ENCODE measurements at places on chromosomes 11 and 22.
A peak's percentile ranks its signal among the peaks of the same experiment; 100 is the strongest.

- DNase-seq, result no peak
Measured at GRCh38 chr11:36509201-36509639, 852 bp downstream of the TRAF6 start.

GRCh38 chr11:57466680-57467079 is 6.4 kb downstream of the RTN4RL2 start:
- DNase-seq, result no peak

- DNase-seq, result no peak
Measured at GRCh38 chr22:48760481-48761390, 1066.9 kb downstream of the BRD1 start.

DNA sequence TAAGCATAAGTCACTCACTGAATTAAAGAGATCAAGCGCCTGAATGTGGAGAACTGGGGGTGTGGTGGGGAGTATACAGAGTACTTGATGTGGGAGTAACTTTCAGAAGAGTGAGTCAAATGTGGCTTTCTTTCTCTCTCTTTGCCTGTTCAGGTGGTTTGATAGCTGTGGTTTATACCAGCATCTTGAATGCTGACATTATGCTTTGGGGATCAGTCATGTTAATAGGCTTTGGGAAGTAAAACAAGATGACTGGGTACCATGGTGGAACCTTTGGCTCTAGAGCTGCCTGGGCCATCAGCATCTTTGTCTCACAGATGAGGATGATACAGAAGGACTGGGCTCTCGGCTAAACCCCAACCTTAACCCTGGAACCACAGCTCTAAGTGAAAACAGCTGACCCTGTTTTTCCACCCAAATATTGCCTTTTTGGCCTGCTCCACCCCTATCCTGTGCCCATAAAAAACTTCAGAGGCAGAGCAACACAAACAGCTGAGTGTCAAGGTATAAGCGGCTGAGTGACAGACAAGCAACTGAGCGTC is 58.2 kb upstream of the GNAZ start:
- DNase-seq, result no peak

DNA sequence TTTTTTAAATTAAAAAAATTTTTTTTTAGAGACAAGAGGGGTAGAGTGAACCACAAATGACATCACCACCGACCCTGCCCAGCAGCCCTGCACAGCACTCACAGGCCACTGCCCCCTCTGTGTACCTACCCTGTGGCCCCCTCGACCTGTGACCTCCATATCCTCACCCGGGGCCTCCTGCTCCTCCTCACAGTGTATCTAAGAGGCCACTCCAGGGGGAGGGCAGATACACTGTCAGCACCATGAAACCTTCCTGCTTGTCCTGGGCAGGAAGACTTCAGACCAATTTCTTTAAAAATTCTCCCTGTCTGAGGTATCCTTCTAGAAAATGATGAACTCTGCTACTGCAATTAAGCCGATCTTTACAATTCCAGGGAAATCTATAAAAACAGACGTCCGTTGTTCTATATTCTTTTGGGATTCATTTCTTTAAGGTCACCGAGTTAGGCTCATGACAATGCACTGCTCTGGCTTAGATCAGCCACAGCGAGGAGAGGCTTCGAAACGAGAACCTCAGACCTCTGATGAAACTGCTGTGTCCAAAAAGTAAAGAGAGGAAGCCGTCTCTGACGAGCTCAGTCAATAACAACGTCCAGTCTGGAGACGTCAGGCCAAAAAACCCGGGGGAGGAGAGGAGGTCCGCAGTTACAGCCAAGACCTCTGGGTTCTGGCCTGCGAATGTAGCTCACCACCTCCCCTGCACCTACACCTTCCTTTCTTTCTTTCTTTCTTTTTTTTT is 17.5 kb downstream of the NFAM1 start:
- no peak for DNase-seq

DNA sequence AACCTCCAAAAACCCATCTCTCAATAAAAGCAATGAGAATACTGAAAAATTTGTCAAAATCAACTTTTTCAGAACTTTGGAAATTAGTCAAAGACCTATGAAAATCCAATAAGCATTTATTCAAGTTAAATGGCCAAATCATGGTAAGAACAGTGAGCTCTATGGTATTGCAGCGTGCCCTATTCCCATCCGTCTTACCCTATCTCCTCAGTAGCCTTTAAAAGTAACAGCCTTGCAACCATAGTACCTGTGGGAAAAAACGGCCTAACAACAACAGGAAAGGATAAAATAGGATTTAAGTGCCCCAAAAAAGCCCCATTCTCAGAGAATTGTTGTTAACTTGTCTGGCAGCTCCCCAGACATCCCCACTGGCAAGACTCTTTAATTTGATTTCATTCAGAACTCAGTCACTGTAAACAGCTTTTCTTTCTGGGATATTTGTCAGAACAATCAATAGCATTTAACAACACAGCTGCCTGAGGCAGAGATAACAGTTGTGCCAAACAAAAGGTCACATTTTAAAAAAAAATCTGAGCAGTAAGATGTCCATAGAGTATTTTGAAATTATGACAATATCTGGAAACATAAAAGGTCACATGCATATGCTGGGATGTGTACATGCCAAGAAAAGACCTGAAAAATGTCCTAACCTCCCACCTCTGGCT is 18.8 kb upstream of the MS4A8 start:
- DNase-seq, result no peak

DNA sequence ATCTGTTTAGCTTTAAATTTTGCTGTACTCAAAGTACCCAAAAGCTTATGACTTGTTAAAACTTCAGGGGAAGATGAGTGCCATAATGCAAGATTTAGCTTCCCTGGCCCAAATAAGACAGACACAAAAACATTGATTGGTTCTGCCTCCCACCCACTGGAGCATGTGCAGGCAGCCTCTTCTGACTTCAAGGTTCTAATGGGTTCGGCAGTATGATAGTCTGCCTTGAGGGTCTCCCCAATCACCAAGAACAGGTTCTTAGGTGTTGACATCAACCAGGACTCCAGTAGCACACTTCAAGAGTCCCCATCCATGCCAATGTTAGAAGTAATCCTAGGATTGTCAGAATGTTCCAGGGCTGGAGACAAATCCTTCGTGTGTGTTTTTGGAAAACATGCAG is 12.5 kb downstream of the EIF4G2 start:
- DNase-seq, result no peak

GRCh38 chr11:46472662-46472994 is 81.1 kb upstream of the CHRM4 start:
- DNase-seq, result no peak

- DNase-seq, result peak; percentile 59
Measured at GRCh38 chr11:70872955-70873735, 379.2 kb downstream of the SHANK2 start.

DNA sequence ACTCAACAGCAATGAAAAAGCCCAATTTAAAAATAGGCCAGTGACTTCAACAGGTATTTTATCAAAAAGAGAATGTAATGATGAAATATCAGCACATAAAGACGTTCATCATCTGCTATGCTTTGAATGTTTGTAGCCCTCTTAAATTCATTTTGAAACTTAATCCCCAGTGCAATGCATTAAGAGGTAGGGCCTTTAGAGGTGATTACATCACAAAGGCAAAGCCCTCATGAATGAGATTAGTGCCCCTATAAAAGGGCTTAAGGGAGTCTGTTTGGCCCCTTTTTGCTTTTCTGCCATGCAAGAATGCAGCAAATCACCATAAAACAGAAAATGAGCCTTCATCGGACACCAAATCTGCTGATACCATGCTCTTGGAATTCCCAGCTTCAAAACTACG is 637.0 kb downstream of the DLG2 start:
- no peak for DNase-seq

GRCh38 chr22:37848587-37849088 is 581 bp upstream of the EIF3L start:
- no peak for DNase-seq

- DNase-seq, result no peak
Measured at GRCh38 chr22:41876275-41876674, 38.6 kb downstream of the SHISA8 start.

- DNase-seq, result peak; percentile 75
Measured at GRCh38 chr11:61601512-61601911, 20.6 kb upstream of the SYT7 start.

- no peak for DNase-seq
Measured at GRCh38 chr11:121327553-121327952, 35.0 kb downstream of the SC5D start.

- no peak for DNase-seq
Measured at GRCh38 chr11:40099426-40100161, 1359.9 kb downstream of the LRRC4C start.

DNA sequence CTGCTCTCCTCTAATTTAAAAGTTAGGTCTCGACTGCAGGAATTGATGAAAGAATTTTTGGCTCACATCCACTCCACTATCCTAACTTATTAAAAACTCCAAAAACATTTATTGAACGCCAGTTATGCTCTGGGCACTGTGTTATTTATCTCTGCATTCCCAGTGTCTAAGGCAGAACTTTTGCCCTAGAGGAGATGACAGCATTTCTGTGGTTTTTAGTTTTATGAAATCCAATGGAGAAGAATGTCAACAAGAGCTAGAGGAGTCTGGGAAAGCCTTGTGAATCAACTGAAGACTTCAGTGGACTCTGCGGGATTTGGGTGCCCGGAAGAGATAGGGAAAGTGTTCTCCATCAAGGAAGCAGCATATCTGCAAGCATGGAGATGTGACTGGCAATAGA is 217.0 kb upstream of the PGR start:
- DNase-seq, result no peak

GRCh38 chr11:59097113-59097708 is 9.8 kb upstream of the FAM111B start:
- no peak for DNase-seq

DNA sequence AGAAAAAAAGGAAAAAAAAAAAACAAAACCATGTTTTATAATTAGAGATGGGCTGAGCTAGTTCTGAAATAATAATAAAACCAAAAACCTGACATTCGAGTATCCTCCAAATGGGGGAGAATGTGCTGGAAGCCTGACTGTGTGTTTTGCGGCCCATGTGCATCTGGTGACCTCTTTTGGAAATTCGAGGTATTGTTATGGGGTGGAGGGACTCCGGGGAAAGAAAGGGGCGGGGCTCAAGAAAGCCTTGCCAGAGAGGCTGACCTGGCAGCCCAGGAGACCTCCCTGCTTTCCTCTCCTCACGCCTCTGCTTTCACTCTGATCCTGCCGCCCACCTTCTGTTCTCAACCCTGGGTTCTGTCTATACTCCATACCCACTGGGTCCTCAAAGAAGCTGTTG is 72.9 kb downstream of the CTTN start:
- no peak for DNase-seq

- peak; percentile 62 for DNase-seq
Measured at GRCh38 chr11:68998390-68998911, 14.6 kb downstream of the MRGPRF start.

DNA sequence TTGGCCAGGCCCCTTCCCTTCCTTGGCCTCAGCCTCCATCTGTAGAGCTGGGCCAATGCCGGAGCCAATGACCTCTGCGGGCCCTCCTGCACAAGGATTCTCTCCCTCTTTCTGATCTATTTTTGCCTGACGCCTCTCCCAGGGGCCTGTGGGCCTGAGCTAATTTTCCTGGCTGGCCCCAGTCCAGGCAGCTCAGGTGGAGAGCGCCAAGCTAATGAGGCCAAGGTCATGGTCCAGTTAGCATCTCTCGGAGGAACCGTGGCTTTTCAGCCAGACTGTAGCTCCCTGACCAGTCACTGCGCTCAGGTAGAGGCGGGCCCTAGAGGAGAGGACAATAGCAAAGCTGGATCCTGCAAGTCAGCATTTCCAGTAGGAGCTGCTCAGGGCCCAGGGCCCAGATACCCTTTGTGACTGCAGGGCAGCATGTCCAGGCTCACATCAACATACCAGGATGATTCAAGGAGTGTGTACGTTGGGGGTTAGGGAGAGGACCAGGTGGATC is 43.5 kb downstream of the APOL3 start:
- DNase-seq, result no peak

- DNase-seq, result no peak
Measured at GRCh38 chr11:133753150-133753549, 92.2 kb downstream of the SPATA19 start.

GRCh38 chr11:122241566-122241965 is 125.6 kb upstream of the BLID start:
- no peak for DNase-seq

GRCh38 chr11:96145163-96145585 is 197.8 kb downstream of the MAML2 start:
- no peak for DNase-seq

DNA sequence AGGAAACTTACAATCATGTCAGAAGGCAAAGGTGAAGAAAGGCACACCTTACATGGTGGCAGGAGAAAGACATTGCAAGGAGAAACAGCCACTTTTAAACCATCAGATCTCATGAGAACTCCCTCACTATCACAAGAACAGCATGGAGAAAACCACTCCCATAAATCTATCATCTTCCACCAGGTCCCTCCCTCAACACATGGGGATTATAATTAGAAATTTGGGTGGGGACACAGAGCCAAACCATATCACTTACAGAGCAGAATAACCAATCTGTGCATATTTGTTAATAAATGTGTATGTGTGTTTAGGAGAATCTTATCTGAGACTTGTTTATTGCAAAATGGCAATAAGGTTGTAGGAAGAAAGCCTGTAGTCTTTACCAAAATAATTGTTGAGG is 205.2 kb upstream of the ANO3 start:
- DNase-seq, result no peak

DNA sequence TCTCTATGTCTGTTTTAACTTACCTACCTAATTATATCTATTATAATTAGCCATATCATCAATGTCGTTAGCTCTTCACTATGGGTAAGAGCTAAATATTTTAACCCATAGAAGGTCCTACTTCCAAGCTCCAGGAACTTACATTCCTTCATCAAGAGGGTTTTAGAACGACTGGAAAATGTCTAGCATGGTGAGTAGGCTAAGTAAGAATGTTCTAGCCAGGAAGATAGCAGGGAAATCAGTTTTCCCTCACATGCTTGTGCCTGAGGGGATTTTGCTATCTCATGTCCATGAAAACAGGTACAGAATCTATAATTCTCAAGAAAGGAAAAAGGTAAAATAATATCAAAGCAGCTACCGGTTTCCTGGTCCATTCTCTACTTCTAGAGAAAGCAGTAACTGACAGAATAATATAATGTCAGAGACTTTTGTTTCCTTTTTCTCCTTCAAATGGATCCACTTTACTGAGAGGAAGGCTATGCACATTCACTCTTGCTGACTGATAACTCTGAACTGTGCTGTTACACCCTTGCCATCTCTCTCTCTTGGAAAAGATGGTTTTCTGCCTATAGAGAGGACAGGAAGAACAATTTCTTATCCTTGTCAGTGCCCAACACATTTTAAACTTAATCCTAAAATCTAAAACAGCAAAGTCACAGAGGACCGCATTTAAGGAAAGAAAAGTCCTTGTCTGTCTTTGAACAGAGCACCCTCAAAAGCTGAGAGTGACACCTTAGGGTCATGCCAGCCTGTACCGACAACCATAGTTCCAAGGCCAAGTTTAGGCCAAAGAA is 67.0 kb downstream of the MAML2 start:
- DNase-seq, result no peak

DNA sequence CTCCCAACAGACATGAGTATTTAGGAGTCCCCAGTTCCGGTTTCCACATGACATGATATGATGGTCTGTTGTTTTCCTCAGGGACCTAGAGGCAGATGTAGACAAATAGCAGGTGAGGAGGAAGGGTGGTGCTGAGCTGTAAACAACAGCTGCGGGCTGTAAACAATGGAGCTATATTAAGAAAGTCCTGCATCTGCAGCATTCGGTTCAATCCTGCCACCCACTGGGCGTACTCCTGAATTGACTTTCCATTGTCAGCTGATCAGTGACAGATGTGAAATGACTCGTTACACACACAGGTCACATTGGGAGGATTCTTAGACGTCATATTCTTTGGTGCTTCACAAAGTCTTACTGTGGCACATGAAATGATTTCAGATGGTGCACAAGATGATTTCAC is 26.8 kb upstream of the RAG1 start:
- DNase-seq, result peak; percentile 39

Data from NCI-H774 (cell line).